ENCODE measurements at places on chromosomes 7 and 10.

DNA sequence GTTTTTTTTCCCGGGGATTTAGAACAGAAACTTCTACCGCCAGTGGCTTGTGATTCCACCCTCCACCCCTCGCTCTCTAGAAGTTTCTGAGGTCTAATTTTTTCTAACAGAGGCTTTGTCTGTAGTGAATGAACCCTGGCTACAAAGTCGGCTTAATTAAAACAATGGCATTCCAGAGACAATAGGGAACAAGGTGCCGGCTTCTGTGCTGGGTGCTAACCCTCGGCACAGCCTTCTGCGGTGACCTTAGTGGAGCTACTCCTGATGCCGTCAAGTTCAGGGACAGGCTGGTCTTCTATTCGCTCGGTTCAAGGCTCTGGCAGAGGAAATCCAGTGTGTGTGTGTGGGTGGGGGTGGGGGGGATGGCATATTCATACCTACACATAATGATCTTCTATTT is 32.1 kb upstream of the ENO4 start:
- DNase-seq: no peak

- no peak for DNase-seq
These were observed 29.9 kb upstream of the HNRNPH3 start for GRCh38 chr10:68301790-68302502.

GRCh38 chr7:4800487-4800886 is 25.1 kb downstream of the AP5Z1 start:
- no peak for DNase-seq

DNA sequence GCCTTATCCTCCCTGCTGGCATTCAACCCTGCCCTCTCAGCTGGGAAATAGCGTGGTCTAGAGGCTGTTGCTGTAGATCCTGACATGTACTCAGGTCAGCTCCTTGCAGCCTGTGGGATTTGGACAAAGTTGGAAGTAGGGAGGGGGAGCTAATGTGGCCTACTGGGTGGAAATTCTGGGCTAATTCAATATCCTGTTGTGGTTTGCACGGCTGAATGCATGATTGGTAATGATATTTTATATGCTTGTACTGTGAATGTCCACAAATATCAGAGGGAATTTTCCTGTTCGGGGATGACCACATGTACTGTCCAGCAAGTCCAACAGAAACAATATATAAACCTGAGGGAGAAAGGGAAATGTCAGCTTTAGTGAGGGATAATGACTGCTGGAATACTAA is 22.1 kb upstream of the NPVF start:
- no peak for DNase-seq

DNA sequence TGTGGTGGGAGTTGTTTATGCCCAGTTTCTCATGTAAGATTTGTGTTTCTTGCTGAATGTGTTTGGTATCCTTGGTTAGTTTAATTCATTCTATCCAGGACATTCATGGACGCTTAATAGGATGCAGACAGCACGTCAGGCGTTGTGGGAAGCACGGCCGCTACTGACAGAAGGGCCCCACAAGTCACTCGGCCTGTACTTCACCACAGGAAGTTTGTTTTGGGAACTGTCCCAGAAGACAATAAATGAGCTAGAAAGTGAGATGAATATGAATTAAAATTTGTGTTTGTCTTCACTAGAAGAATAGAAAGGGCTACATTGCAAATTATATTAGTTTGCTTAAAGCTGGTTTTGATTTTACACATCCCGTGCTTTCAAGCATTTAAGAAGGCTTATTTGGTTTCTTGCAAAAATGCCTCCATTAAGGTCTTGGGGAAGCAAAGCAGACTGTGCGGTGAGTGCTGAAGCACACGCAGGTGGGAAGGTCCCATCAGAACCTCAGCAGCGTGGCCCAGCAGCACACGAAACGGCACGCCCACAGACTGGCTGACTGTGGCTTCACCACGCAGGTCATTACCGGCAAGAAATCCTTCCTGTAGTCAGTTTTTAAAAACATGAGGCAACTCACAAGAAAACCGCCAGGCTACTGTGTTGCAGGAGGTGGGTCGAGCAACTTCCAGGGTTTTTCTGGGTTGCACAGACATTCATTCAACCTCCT is 74.1 kb downstream of the VIPR2 start:
- no peak for DNase-seq

- no peak for DNase-seq
These were observed 22.2 kb upstream of the TPST1 start for GRCh38 chr7:66182920-66183319.

DNA sequence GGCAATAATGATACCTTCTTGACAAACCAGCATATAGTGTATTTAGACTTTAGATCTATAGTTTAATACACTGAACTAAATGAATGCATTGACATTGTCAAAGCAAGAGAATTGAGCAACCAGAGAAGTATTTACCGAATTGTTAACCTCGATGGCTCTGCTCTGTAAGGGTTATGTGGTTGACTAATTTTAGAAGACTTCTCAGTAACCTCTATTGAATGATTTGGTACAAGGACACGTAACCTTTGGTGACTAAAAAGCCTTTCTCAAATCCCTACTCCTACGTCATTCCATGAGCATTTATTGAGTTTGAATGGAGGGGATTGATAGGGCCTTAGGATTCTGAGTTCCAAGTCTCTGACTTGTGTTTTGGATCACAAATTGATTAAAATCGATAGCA is 67.6 kb downstream of the MDFIC start:
- no peak for DNase-seq

GRCh38 chr7:86644282-86645224 is 844 bp downstream of the GRM3 start:
- no peak for DNase-seq

DNA sequence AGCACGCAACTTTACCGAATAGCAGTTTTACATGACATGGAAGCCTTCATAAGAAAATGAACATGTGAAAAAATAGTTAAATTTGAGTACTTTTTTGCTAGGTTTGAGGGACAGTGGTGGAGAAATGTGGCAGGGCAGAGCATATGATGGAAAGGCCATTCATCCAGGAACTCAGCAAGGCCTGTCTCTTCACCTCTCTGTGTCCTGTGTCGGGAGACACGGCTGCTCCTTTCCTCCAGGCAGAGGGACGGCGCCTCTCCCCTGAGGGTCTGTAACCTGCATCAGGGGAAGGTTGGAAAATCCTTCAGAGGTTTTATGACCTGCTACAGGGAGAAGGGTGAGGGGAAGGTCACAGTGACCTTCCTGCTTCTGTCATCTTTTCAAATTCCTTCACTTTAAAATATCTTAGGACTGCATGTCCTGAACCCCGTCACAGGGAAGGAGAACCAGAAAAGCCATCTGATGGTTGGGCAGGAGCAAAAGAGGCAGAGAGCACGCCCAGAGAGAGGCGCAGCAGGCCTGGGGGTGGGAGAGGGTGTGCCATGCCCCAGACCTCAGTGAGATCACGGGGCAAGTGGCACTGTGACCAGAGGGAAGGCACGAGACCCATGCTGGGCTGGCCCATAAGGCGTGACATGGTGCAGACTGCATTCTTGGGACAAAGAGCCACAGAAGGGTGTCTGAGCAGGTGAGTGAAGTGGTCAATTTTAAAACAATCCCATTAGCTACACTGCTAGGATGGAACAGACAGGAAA is 44.0 kb downstream of the GSDME start:
- DNase-seq: no peak

DNA sequence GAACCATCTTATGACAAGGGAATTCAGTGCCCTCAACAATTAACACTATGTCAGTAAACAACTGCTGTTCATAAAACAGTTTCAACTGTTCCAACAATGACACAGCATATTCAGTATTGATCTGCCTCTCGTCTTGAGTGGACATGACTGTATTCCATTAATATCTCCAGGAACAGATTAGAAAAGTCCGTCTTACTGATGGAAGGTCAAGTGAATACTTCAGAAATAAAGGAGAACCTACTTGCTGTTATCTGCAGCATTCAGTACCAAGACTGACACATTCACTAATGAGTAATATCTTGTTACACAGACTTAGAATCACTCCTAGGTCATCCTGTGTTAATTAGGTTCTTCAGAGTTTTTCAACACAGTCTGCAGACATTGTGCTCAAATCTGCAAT is 12.1 kb downstream of the KBTBD2 start:
- DNase-seq: no peak

DNA sequence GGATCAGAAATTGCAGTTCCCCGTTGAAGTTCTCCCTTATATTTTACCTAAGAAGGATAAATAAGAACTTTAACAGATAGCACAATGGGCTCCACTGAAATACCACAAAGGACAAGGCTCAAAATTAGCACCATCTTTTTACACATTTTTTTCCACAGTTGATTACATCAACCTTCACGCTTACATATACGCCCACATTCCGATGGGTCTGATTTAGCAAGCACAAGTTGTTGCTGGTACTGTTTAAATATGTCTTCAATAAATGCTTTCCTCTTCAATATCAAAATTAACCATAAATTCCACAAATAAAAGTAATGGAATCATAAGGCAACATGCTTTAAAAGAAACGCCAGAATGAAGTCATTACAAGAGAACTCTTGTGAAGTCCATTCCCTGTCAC is 79.5 kb downstream of the NEBL start:
- no peak for DNase-seq

GRCh38 chr7:95517458-95517857 is 31.7 kb downstream of the ASB4 start:
- DNase-seq: no peak

DNA sequence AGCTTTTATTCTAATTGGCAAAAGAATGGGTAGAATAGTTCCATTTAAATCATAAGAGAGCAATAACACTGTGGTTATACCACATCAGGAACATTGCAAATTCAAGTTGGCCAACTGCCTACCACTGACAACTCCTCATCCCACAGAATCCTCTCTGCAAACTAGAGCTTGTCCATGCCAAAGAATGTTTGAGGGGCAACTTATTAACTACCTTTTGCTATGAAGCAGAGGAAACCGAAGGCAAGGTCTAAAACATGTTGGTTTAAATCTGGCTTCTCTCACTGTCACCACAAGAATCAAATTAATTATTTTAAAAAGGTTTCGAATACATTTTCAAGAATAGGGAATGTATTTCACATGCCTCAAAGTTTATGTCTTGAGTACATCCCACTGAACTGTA is 36.0 kb downstream of the RHOBTB1 start:
- DNase-seq: no peak

DNA sequence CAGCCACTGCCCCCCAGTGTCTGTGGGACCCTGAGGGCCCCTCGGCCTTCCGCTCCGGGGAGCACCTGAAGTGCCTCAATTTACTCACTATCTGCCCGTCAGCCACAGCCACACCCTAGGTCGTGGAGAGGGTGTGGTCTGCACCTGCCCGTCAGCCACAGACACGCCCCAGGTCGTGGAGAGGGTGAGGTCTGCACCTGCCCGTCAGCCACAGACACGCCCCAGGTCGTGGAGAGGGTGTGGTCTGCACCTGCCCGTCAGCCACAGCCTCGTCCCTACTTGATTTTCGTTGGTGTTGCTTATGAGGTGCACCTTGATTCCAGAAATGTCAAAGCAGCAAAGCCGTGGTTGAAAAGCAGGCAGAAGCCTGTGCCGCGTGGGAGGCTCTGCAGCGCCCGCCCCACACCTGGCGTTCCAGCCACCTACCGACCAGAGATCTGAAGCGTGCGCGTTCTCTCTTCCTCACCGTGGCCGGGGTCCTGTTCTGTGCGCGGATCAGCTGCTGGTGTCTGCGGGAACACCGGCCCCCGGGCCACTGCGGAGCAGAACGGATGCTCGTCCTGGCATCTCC is 101.6 kb downstream of the DYNC2I1 start:
- DNase-seq: no peak

- DNase-seq: no peak
These were observed 65.9 kb upstream of the LRRN3 start for GRCh38 chr7:111025006-111025405.

DNA sequence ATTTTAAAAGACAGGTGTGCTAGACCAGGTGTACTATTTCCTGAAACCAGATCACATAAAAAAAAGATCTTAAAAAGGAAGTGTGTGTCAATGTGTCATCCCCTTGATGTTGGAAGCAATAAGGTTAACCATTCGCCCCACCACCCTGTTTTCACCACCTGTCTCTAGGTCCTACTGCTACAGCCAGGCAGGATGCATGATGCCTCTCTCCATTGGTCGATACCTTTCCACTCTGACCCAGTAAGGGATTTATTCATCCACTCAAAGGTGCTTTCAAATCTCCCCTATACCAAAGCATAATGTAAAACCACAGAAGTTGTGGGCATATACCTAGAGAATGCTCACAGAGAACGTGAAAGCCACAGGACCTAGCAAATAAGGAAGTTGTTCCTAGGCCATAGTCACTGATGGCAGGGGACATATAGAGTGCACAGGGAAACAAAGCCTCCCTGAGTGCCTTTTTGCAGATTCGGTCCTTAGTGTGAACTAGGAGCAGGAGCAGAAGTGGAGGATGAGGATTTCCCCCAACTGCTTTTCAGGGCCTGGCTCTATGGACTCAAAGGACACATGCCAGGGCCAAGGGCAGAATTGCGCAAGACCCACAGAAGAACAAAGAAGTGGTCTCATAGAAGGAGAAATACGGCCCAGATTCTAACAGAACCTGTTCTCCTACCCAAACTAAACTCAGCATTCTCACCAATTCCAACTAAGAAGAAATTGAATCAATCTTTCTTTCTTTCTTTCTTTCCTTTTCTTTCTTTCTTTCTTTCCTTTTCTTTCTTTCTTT is 631.5 kb upstream of the NRP1 start:
- no peak for DNase-seq

DNA sequence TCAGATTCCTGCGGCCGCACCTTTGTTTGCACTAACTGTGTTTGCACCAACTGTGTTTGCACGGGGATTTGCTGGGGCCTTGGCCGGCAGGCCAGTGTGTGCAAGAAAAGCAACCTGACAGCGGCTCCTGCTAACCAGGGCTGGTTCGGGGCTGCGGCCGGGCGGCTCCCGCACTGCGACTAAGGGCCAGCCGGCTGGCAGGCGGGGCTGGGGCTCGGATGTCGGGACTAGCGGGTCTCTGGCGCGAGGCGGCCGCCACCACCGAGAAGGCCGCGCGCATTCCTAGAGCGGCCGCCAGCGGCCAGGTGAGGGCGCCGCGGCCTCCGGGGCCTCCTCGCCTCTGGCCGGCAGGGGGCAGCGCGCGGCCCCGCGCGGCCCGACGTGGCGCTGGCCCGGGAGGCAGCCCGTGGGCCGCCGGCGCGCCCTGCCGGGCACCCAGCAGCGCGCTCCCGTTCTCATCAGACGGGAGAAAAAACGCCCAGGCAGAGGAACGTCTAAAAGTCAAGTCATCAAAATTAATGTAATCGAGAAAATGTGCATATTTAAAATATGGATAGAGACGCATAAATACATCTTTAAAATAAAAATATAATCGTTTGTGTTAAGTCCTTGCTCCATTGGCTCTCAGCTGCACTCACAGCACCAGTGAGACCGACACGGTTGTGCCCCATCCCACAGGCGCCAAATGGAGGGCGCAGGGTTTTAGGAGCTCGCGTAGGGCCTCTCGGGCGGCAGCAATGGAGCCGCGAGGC is 38.5 kb downstream of the ZNF777 start:
- peak; percentile 90 for DNase-seq

- no peak for DNase-seq
These were observed 67.9 kb upstream of the ANTXRL start for GRCh38 chr10:46218921-46219320.
